ENCODE measurements at places on chromosomes 2 and 18.
A peak's percentile ranks its signal among the peaks of the same experiment; 100 is the strongest.

GRCh38 chr2:145682546-145683157 is 1162.7 kb upstream of the ZEB2 start:
- no peak for DNase-seq

DNA sequence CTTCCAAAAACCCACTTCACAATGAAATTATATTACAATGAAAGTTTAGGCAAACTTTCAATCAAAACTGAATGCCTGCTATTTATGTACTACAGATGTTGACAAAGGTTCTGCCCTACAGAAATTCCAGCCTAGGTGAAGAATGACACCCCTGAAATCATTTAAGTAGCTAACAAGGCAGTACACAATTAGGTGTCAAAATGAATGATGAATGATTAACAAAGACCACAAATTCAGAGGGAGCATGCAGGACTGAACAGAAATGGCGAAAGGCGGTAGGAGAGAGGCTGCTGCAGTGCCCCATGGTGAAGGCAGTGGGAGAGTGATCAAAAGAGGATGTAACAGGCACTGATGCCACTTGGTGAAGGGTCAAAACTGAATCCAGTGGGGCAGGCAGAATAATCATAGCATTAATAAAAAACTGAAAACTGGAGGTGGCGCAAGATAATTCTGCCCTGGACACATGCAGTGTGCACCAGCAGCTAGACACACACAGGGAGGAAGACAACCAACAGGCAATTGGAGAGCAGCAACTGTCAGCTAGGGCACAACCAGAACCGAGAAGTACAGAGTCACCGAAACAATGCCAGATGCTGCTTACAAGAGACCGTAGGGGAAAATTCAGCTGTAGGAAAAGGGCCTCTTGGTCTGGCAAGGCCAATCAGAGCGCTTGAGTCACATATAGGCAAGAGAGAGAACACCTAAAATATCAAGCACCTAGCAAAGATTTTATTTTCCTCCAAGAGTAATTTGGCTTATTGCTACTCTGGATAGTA is 4.5 kb downstream of the TMEM131 start:
- no peak for DNase-seq

GRCh38 chr2:237547841-237548416 is 18.4 kb upstream of the PRLH start:
- no peak for DNase-seq

GRCh38 chr18:40874233-40874632 is 1080.8 kb upstream of the PIK3C3 start:
- DNase-seq: no peak

DNA sequence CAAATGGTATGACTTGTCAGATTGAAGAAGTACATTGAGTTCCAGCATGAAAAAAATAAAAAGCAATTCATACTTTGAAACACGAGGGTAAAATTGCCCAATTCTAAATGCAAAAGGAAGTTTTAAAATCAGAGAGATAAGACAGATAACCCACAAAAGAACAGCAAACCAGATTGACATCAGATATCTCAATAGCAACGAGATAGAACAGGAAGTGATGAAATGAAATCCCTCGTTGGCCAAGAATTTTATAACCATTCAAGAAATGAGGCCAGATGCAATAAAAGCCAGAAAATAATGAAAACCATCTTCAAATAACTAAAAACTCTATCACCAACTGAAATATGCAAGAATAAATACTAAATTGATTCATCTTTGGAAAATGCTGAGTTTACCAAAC is 172.8 kb downstream of the CD226 start:
- DNase-seq: no peak

DNA sequence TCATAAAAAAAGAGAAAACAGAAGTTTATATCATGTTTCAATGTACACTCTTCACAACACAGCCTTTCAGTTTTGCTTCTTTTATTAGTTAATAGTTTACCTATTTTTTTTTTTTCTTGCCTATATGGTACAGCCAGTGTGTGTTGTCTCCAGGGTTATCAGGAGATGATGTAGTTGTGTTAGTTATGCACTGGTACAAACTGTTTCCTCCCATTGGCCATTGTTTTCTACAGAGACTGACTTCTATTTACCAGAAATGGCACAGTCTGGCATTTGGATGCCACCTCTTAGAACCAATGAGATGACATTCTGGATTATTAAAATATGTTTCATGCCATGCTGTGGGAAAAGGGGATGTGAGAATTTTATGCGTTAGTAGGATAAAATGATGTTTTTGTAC is 339.4 kb downstream of the PLCL1 start:
- DNase-seq: no peak

GRCh38 chr2:36404318-36404717 is 48.7 kb downstream of the CRIM1 start:
- no peak for DNase-seq

- DNase-seq: no peak
Measured at GRCh38 chr18:10750191-10751035, 224.6 kb downstream of the NAPG start.

DNA sequence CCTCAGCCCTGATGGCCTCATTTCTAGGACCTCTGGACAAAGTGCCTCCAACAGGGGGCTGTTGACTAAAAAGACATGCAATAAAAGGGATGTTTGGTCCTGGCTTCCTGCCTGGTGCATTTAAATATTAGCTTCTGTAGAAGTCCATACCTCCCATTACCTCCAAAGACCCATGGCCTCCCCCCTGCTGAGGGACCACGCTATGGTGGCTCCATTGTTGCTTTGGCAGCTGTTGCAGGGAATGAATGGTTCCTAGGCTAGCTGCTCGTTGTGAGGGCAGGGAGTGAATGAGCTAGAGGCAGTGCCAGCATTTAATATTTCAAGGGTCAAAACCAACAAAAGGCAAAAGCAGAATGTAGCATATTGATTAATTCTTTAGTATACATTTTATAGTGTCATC is 285.9 kb downstream of the SLC8A1 start:
- DNase-seq: peak; percentile 23

GRCh38 chr18:63241760-63242159 is 77.8 kb downstream of the BCL2 start:
- DNase-seq: no peak

DNA sequence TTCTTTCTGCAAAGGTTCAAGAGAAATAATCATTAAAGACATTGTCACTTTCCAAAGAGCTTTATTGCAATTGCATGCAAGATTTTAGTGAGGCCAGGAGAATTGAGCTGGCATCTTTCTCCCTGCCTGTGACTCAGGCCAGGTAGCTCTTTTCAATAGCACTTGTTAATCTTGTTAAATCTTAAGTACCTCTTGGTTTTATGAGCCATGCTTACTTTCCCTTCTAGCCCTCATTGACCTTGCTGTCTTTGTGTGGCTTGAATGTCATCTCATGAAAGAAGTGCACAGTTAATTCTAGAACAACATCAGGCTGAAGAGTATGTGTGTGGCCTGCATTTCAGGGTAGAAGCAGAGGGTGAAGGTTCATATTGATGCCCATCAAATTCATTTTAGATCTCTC is 14.8 kb upstream of the LGALSL start:
- no peak for DNase-seq

GRCh38 chr2:112916145-112916571 is 5.2 kb downstream of the IL37 start:
- DNase-seq: no peak

GRCh38 chr2:200968735-200969134 is 5.3 kb upstream of the ORC2 start:
- no peak for DNase-seq

GRCh38 chr2:73841912-73842738 is 13.4 kb downstream of the STAMBP start:
- DNase-seq: no peak

GRCh38 chr2:57407772-57408201 is 638.8 kb upstream of the VRK2 start:
- DNase-seq: no peak

- no peak for DNase-seq
Measured at GRCh38 chr18:56258178-56258577, 380.2 kb downstream of the TXNL1 start.

GRCh38 chr2:172677363-172677762 is 58.3 kb upstream of the RAPGEF4 start:
- no peak for DNase-seq

GRCh38 chr18:31555971-31556747 is 35.5 kb upstream of the TTR start:
- DNase-seq: peak; percentile 59

DNA sequence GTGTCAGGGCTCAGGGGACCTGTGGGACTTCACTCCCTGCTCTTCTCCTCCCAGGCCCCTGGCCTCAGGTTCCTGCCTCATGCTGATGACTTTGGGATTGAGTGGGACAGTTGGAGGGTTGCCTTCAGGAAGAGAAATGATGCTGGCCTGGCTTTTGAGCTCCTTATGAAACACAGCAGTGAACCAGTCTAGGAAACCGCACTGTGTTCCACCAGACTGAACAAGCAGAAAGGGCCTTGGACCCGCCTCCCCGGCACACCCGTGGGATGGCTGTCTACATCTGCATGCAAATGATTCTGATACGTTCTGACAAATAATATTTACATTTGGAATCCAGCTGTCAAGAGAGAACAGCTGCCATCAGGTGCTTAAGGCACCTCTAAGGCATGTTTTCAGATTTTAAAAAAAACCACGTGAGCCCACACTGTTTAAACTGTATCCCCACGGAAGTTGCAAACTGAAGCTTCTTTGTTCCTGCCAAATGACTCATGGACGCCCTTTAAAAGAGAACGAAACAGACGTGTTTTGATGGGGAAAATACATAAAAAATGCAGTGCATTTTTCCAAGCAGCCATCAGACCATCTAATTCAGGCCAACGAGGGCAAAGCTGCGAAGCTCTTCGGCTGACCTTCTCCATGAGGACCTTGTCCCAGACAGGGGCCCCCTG is 27.6 kb upstream of the ASAP2 start:
- no peak for DNase-seq

GRCh38 chr18:55250768-55251173 is 291.5 kb upstream of the CCDC68 start:
- no peak for DNase-seq

DNA sequence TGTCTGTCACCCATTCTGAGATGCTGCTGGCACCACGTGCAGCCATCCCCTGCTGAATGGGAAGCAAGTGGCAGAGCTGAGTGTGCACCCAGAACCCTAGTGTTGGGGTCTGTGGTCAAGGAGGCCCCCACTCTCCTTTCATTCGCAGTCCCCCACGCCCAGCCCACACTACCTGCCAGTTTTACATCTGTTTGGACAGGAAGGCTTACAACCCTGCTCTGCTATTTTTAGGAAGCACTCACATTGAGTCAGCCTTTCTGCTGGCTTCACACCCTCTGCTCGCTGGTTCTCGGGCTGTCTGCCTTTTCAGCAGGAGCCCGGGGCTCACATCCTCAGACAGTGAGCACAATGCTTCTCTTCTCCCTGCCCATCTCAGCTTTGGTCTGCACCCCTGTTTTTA is 10.7 kb upstream of the ADCY3 start:
- DNase-seq: no peak

DNA sequence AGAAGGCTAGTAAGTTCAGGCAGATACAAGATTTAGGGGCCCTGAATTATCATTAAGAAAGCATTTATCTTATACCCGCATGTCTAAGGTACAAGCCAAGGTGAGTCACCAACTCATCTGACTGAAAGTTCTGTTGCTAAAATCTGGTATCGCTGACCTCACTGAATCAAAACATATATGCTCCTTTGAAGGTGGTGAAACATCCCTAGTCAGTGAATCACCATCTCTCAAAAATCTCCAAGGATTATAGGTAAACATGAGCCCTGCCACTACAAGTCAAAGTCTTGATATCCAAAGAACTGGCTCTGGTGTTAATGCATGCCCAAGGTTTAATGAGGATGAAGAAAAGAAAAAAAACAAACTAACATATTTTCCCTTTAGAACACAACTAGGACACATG is 43.5 kb downstream of the IRS1 start:
- no peak for DNase-seq

GRCh38 chr2:30421026-30421603 is 25.9 kb upstream of the LCLAT1 start:
- DNase-seq: no peak

- DNase-seq: no peak
Measured at GRCh38 chr2:219244789-219245147, 476 bp downstream of the GLB1L start.

DNA sequence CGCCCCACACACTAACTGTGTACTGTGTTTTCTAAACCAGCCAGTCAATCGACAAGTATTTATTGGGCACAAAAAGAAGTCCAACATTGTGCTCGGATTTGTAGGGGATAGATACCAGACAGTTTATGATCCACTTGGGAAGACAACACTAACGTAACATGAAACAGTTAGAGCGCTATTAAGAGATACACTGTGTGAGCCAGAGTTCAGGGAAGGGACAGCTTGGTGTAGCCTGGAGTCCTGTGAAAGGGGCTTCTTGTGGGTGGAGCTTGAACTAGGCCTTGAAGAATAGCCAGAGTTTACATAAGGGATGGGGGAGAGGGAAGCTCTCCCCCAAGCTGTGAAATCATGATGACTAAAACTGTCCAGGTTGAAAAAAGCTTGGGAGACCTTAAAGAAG is 176.4 kb upstream of the TCF4 start:
- DNase-seq: no peak

DNA sequence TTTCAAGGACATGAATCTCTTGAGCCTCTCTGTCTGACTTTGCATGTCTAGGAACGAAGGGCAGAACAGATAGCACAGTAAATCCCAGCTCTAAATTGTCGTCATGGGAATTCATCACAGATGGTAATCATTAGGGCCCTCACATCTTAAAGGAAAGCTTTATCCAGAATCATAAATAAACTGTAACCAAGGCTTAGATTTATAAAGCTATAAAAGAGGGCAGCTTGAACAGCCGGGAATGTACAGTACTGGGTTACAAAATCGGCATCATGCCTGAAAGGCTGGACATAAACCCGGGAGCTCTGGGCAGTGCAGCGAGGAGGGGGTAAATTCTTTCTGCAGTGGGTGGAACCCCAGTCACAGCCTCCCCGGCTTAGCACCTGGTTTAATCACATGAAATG is 144.4 kb downstream of the GFPT1 start:
- no peak for DNase-seq

DNA sequence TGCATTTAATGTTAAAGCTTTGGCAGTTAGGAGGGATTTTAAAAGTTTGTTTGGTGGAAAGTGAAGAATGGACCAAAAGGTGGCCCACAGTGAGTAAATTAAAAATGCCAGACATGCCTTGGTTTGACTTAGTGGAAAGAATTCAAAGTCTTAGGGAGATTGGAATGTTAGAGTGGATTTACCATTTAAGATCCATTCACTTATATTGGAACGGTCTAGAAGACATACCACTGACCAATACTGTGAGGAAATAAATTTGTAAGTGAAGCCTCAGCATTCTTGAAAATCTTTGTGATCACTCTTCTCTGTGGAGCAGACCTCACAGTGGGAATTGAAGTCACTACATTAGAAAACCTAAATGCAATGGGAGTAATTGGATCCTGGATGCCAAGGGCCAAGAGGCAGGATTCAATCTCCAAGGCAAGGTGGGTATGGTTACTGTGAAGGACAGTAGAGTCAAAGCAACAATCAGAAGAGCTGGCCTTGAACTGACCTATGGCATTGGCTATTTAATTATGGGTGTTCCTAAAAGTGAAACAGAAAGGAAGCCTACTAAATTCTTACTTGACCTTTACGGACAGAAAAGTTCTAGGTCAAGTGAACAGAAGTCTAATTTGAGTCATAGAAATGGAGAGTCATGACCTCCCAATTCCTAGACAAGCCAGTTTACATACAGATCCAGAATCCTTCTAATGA is 40.2 kb upstream of the VRK2 start:
- no peak for DNase-seq

Measured in NCI-H1930 (cell line).